ENCODE measurements at places on chromosomes 7 and 10. TPM values are rescaled to one million over a fixed set of nuclear protein-coding genes. Genes with fewer than 3 reads are reported as not detected.
A peak's percentile ranks its signal among the peaks of the same experiment; 100 is the strongest.

GRCh38 chr7:71285571-71286145 lies 153.7 kb downstream of the GALNT17 start:
- no peak for DNase-seq

DNA sequence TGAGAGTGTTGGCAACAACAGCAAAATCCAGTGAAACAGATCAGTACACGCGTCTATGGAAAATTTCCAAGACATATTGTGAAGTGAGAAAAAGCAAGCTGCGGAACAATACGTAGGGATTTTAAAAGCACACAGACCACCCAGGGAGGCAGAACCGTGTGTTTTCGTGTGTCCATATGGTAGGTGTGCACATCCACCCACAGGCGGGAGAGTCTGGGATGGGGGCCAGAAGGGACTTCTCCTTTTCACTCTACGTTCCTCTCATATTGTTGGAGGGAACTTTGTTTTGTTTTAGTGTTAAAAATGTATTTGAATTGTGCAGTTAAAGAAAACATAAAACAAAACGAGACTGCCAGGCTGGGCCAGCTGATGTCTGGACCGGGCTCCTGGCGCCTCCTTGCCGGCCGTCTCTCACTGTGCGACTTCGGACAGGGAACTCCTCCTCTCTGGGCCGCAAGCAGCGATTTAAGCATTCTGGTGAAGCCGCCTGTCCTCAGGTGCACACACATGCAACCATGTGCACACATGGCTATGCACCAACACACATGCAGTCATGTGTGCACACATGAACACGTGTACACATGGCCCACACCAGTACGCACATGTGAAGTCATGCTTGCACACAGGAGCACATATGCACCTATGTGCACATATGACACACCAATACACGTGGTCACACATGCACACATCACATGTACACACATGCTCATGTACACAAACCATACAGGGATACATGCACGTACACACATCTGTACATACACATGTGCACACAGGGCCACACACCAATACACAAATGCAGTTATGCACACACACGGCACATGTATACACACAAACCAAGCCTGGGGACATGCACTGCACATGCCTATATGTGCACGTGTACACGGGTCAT lies 141.1 kb downstream of the ELFN1 start:
- no peak for DNase-seq

DNA sequence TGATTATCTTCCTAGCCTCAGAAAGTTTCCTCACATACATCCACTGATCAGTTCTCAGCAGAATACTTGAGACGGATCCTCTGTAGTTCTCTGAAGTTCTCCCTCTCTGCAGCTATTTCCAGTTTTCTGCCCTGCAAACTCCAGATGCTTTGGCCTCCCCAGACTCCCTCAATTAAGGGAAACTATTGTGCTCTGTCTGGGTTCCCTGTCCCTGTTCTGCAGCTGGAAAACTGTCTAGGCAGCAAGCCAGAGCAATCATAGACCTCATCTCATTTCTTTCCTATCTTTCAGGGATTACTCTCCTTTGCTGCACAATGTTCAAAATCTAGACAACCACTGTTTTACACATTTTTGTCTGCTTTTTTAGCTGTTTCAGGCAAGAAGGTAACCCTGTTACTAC lies 9.2 kb downstream of the MICU1 start:
- no peak for DNase-seq

DNA sequence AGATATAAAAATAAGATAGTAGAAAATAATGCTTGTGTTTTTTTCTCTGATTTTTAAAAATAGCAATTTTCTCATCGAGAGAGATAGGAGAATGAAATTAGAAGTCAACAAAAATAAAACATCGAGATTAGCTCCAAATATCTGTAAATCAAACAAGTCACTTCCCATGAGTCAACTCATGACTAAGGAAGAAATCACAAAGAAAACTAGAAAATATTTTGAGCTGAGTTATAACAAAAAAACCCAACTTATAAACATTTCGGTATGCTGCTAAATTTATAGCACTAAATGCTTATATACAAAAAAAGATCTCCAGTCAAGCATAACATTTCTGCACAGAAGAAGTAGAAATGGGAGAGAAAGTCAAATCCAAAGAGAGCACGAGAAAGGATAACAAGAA lies 140.1 kb downstream of the ITGA8 start:
- no peak for DNase-seq

- no peak for DNase-seq
Measured at GRCh38 chr7:159192013-159192412, 47.3 kb upstream of the VIPR2 start.

SCD gene
- 46.5 TPM for total RNA-seq

DNA sequence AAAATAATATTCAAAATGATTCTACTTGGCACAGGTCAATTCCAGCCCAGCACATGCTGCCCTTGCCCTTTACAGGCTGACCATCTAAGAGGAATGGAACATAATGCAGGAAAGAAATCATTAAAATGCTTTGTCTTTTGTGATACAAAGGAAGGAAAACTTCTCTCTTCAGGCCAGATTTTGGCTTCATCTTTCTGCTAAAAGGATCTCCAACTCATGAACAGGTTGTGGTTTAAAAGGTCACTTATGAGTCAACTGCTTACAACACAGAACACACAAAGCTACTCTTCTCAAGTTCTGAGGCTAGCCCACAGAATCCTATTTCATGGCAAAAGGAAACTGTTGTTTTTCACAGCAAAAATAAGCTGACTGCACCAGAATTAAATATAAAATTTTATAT lies 197.1 kb downstream of the DOCK4 start:
- DNase-seq, result peak; percentile 54

GIGYF1 gene
- total RNA-seq, result 27.3 TPM

DNA sequence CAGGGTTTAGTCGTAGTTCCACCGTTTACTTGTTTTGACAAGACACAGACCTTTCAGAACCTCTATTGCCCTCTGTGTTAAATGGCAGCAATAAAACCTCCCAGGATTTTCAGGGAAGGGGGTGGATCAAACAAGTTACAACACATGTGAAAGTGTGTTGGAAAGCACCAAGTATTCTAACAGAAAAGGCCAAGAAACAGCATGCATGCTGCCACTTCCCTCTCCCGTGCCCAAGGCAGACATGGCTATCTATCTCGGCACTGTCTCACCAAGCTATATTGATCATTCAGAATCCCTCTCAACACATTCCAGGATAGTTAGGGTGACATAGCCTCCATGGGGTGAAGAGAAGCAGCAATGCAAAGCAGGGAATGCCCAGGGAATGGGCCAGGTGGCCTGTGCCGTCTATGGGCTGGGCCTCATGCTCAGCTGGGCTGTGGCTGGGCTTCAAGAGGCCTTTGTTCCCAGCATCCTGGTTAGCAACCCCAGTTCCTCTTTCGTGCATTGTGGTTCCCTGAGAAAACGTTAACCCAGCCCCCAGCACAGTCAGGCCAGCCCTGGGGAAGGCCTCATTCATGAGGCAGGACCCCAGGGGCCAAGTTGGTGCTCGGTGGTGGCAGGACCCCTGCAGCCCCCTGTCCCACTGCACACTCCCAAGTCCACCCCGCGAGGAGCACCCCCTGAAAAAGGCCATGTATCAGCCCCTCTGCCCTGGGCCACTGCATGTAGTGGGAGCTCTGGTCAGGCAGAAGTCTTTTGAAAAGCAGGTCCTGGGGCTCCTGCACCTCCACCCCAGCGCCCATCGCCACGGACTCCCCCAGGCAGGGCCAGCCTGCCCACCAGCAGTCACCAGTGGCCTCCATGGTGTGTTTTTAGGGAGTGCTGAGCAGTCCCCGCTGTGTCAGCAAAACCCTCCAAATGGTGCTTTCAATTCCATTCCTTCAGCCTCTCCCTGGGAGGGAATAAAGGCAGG lies 25.5 kb downstream of the VSIR start:
- DNase-seq, result no peak

- no peak for DNase-seq
Measured at GRCh38 chr7:31175672-31176071, 123.6 kb downstream of the ADCYAP1R1 start.

DNA sequence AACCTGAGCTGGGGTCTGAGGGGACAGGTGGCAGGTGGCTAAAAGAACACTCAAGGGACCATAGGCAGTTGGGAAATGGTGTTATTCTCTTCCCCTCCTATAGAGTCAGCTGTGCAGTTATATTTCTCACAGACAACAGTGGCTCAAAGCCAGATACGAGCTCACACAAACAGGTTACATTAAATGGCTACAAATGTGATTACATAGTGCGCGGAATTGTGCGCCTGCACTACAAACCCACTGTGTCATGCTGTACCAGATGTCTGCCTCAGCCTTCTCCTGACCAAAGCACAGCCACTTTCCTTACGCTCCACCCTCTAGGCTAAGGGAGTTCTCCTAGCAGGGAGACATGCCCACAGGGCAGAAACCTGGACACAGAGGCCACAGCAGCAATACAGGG lies 387.2 kb downstream of the CNTNAP2 start:
- DNase-seq, result no peak

GRCh38 chr7:7212612-7213011 lies 30.3 kb downstream of the C1GALT1 start:
- no peak for DNase-seq

H2BK1 gene
- not detected for total RNA-seq

DNA sequence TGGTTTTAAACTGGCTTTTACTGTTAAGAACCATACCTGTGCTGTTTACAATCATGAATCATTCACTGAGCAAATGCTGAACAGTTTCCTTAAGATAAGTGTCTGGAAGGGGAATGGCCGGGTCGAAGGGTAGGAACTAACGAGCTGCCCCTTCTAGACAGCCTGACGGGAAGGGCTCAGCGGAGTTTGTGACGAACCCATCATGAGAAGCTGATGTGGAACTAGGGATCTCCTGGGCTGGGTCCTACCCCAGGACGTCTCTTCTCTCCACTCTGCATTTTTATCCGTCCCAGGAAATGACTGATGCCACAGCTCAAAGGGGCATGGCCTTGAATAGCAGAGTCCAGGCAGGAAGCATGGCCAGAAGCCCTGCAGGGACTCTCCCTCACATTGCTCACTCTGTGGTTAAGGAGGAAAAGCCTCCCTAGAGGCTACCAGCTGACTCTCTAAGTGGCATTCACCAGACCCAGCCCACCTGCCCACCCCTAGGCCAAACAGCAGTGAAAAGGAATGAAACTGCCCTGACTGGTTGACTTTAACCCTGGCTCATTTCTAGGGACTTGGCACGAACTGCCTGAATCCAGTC lies 112.0 kb downstream of the PFKFB3 start:
- no peak for DNase-seq

TUBB8 gene
- total RNA-seq, result not detected

- DNase-seq, result no peak
Measured at GRCh38 chr7:26250239-26250638, 41.4 kb upstream of the SNX10 start.

DNA sequence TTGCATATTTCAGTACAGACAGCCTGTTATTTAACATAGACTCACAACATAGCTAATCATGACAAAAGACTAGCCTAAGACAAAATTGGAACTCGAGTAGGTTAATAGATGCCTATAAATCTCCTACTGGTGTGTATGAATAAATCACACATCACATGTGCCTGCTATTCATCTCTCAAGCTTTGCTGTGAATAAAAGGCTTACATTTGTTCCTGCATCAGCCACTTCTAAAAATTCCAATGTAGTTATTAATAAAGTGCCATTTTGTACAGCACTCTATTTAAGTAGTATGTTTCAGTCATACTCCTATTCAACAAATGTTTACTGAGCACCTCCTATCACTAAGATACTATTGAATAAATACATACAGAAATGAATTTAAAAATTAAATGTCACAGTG lies 486.3 kb downstream of the NRG3 start:
- no peak for DNase-seq

PUS7 gene
- total RNA-seq, result 65.1 TPM

- DNase-seq, result no peak
Measured at GRCh38 chr7:98655611-98656010, 38.5 kb downstream of the NPTX2 start.

KAZALD1 gene
- 12.2 TPM for total RNA-seq

FXYD4 gene
- total RNA-seq, result not detected

PSTK gene
- 9.0 TPM for total RNA-seq

- no peak for DNase-seq
Measured at GRCh38 chr10:78556705-78557432, 511.9 kb upstream of the ZMIZ1 start.

DNA sequence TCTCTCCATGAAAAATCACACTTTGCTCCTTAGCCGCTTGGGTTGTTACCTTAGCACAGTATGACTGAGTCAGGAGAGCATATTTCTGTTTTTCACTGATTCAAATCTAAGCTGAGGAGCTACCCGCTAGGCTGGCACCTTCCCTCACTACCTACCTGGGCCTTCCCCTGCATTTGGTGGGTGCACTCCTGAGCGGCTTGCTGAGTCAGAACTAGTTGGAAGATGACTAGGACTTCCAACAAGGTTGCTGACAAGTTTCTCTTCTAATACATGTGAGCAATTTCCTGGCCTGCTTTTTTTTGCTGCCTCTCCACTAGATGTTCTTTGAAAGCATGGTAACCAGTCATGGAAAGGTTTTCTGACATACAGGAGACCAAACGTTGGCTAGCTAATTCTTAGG lies 43.8 kb upstream of the SEC61G start:
- peak; percentile 65 for DNase-seq

DNA sequence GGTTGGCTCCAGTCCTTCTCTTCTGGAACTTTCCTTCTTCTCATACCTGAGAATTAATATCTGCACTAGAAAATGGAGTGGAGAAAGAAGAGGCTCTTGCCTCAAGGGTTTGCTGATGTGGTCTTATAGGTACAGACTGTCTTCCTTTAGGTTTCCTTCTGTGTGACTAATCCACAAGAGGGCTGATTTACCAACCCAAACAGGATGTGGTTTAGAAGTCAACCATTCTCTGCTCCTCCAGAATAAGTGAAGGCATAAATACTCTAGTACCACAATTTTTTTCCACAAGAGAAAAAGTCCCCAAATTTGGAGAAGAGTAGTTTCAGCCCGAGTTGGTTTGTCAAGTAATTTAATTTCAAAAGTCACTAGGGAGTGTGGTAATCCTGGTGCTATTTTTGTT lies 85.8 kb downstream of the NRP1 start:
- DNase-seq, result peak; percentile 76

Measured in Daoy (cell line).